ENCODE measurements at places on chromosomes 2 and 18. TPM values are rescaled to one million over a fixed set of nuclear protein-coding genes. Genes with fewer than 3 reads are reported as not detected.

GRCh38 chr18:67483237-67483636 lies 33.3 kb downstream of the DSEL start:
- no peak for DNase-seq
- no peaks in the 10 kb centered on the region for H3K36me3 ChIP-seq
- H3K27ac ChIP-seq = no peak overlapping the region
- no peak overlapping the region for H3K4me3 ChIP-seq

SP100 gene
- 169 TPM for total RNA-seq

LINC00305 gene
- total RNA-seq = not detected

AMER3 gene
- not detected for total RNA-seq

Measured in astrocyte (in vitro differentiated cells and primary cell).